ENCODE measurements at places on chromosomes 6 and 20.

GRCh38 chr20:63658749-63659187, 656 bp downstream of the RTEL1 start:
- DNase-seq: no peak

DNA sequence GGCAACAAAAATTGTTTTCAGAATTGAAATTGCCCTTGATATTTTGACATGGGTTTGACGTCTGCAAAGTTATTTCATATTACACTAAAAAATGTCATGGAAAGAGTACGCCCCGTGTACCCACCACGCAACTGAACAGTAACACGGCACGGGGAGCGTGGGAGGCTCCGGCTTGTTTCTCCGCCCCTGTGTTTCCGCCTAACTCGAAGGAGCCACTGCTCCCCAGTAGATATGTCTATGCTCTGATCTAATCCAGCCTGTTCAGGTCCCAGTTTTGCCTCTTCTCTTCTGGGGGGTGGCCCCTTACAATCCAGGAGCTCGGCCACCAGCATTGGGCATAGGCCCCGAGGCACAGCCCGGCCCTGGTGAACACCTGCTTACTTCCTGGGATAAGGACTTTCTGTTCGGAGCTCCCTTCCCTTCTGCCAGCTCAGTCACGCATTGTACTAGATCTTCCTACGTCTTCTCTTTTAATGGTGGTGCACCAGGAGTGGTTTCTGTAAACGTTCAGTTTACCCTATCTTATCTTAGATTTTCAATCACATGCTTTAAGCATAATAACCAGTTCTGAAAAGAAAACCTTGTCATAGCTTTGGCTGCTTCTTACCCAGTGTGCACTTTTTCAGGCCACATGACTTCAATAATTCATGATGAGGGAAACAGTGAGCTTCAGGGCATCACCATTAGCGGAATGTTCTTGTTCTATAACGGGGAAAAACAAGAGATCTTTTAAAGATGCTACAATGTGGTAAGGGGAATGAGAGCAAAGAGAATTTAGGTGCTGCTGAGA, 43.9 kb upstream of the EXOC2 start:
- no peak for DNase-seq

DNA sequence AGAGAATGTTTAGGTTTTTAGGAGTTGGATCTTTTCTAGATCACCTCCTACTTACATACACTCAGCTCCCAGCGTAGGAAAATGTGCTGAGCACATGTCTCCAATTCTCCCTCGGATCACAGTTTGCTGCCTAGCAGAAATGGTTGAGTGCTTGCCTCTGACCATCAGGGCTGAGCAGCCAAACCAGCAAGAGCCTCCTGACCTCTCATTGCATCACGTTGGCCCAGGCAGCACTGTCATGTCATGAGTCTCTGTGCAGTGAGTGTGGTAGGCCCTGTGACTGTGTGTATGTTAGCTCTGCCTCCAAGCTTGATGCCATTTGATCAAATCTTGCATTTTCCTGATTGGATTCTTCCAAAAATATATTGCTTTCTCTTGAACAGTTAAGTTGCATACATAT, 112.0 kb downstream of the LRRC1 start:
- DNase-seq: no peak

DNA sequence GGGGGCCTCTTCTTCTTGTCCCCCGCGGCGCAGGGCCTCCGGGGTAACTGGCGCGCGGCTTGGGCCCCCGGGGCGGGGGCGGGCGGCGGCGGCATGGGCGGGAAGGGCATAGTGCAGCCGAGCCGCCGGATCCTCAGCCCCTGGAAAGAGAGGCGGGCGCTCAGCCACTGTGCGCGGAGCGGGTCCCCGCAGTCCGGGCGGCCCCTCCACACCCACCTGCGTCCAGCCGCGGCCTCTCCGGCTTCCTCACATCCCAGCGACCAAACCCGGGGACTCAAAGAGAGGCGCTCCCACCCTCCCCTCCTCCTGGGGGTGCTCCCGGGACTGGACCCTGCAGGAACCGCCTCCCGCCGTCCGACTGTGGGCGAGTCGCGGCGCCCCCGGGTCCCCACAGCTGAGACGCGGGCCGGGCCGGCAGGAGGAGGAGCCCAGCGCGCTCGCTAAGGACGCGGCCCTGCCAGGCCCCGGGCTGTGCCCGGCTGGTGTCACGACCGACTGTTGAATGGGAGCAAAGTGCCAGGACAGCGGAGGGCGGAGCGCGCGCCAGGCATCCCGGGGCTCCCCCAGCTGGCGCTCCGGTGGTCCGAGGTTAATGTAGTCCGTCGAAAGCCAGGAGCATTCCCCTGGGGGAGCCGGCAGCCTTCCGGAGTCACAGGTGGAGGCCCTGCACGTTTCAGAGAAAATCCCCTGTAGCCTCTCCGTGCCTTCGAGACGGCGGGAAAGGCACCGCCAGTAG, at the start of gene PRR18:
TSS of gene PRR18 (minus strand) at position 360 of the 736 bp plus-strand sequence. CDS start at position 110, 250 bp downstream.
- DNase-seq: no peak

DNA sequence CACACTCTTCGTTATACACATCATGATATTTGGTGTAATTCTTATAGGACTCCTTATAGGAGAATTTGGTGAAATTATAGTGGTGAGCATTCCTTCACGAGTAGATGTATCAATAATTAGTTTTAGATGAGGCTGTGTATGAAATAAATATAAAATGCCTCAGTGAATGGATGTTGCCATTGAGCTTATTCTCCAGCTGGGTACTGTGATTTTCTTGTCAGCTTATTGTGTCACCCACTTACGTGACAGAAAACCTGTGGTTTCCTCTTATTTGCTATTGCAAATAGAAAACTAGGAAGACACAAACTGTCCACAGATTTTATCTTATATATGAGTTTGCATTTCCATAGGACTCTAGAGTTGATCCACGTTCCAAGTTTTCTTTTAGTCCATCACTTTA, 439.9 kb upstream of the RNF217 start:
- DNase-seq: no peak

DNA sequence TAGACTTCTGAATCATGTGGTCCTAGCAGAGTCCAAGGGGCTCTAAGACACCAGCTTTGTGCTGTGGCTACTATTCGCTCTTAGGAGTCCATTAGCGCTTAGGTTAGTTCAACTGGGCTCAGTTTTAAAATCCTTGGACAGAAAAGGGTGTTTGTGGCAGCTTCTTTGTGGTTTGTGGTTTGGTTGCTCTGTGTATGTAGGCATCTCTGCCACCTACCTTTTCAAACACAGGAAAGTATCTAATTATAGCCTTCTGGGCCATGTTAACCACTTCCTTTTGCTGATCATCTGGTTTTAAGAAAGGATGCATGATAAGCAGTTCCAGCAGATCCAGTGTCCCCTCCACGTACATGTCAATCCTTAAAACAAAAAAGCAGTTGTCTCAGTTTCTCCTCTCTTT, 10.8 kb downstream of the GSTA4 start:
- DNase-seq: no peak

- DNase-seq: no peak
Observed at GRCh38 chr6:36025260-36025931, 955 bp upstream of the SLC26A8 start.

- DNase-seq: no peak
Observed at GRCh38 chr20:36883977-36884535, 8.1 kb downstream of the TLDC2 start.

- DNase-seq: no peak
Observed at GRCh38 chr6:159639721-159640120, 53.3 kb downstream of the SOD2 start.

- DNase-seq: no peak
Observed at GRCh38 chr6:105330364-105330763, 72.5 kb downstream of the PREP start.

GRCh38 chr20:45091366-45091765, 9.6 kb downstream of the KCNS1 start:
- no peak for DNase-seq

- no peak for DNase-seq
Observed at GRCh38 chr6:36716476-36717093, 19.0 kb downstream of the RAB44 start.

DNA sequence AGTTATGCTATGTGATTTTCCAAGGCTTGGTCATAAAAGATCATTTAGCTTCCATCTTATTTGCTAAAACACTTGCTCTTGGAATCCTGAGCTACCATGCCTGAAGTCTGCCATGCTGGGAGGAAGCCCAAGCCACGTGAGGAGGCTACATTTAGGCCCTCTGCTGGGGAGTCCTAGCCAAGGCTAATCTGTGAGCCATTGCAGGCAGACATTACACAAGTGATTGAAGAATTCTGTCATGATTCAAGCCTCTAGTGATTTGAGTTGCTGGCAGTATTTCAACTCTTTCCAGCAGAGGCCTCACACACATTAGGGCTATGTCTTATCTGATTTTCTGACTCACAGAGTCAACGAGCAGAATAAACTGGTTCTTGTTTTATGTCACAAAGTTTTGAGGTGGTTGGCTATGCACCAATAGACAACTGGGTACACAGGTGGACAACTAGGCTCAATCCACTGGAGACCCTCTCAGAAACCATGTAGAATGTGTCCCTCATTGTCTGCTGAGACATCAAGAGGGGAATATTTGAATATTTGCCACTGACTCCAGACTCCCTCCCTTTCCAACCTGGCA, 227.2 kb upstream of the SULF2 start:
- no peak for DNase-seq

DNA sequence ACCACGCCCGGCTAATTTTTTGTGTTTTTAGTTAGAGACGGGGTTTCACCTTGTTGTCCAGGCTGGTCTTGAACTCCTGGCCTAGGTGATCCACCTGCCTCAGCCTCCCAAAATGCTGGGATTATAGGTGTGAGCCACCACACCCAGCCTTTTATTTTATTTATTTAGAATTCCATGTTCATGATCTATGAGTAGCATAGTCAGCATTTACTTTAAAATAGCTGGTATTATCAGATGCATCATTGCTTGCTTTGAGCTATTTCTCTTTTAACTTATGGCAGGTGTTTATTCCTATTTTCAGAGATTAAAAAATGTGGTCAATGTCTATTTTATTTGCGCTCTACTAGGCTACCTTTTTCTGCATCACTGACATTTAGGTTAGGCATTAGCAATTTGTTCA, 152.0 kb downstream of the UTRN start:
- no peak for DNase-seq

- DNase-seq: no peak
Observed at GRCh38 chr20:14235355-14235754, 102.1 kb downstream of the FLRT3 start.
